Keratinocyte (primary cell): ENCODE measurements at places on chromosomes 6 and 20.

DNA sequence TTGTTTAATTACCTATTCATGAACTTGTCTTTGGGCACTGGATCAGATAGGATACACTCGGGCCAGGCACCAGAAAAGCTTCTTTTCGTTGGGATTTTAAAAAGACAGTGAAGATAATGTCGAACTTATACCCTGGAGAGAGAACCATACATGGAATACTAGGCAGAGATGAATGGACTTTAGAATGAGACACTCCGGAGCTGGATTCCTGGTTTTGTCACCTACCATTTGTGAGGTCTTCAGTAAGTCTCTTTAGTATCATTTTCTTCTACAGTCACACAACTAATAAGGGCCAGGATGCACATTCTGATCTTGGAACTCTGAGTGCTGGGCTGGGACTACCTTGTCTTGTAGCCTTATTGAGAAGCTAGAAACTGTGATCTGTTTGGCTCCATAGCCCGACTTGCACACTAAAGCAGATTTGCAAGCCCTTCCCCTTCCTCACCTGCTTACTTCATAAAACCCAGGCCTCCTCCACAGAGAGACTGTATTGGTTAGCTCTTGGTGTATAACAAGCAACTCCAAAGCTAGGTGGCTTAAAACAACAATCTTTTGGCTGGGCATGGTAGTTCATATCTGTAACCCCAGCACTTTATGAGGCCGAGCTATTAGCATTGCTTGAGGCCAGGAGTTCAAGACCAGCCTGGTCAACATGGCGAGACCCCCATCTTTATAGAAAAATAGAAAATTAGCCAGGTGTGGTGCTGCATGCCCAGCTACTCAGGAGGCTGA, 7.4 kb upstream of the IFT52 start:
- DNase-seq = no peak

- no peak for DNase-seq
Measured at GRCh38 chr6:96299525-96299924, 222.1 kb upstream of the UFL1 start.

DNA sequence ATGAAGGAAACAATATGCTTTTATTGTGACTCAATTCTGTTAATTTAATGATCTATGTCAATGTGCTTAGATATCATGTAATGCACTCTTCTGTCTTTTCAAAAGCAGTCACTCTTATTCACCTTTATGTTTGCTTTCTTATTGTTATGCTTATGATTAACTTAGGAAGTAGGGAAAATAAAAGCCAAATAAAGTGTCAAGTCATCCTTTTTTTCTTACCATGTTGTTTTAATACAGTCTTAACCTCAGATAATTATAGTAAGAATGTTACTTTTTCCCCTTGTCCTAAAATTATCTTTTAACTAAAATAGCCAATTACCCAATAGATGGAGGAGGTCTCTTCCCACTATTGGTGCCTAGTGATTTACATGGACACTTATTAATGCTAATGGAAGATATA, 72.6 kb downstream of the TFAP2B start:
- no peak for DNase-seq

- DNase-seq = no peak
Measured at GRCh38 chr6:110557199-110557598, 80.8 kb upstream of the SLC22A16 start.

GRCh38 chr20:17533396-17533795, 2.2 kb upstream of the BFSP1 start:
- no peak for DNase-seq
